ENCODE measurements at places on chromosomes 7 and 10.

- DNase-seq: no peak
These were observed 40.5 kb downstream of the CAPZA2 start for GRCh38 chr7:116902867-116903266.

GRCh38 chr7:159036916-159037605 is 107.6 kb downstream of the VIPR2 start:
- DNase-seq: no peak

DNA sequence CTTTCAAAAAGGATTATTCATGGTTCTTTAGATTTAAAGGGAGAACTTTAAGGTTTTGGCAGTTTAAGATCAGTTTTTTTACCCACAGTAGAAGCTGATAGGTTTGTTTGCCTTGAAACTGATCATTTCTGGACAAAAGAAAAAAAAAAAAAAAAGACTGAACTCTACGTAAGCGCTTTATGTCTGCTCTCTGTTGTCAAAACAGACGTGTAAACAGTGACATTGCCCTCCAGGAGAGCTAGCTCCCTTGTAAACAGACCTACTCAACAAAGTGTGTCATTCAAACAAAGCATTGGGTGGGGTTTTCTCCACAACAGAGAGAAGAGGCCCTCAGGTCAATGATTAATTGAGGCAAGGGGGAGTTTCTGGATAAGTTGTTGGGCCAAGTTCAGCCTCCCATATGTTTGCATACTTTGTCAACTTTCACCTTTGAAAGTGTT is 568.1 kb upstream of the LRRN3 start:
- no peak for DNase-seq

DNA sequence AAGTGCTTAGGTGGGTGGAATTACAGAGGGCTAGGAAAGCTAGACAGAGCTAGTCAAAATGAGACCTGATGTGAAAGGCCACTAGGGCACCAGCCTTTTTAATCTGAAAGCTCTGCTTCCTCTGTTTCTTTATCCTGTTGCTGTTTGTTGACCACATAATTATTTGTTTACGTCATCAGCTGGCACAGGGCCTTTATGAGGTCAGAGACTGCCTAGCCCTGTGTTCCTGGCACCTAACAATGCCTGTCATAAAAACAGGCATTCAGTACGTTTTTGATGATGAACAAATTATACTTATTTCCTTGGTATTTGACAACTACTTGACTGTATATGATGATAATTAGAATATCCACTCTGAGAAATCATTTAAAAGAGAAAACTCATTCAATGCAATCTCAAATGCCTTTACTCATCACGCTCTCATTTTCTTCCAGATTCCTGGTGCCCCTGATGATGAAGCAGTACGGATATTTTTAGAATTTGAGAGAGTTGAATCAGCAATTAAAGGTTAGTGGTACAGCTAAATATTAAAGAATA is 26.0 kb downstream of the RBM17 start:
- no peak for DNase-seq
